ENCODE measurements at places on chromosomes 5 and 9.

DNA sequence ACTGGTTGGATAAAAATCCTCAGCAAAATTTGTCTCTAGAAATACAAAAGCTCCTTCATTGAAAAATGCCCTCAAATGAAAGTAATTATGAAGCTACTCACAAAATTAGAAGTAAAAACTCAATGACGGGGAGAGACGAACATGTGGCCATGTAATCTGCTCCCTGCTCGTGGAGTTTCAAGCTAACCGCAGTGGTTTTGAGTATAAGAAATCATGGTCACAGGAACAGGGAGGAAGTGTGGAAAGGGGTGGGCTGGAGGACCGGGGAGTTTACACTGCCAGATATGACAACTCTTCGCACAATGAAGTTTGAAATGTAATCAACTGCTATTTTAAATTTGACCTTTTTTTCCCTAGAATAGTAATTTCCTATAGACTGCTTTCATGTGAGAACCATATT, 765.4 kb upstream of the DMAC1 start:
- no peak for DNase-seq

DNA sequence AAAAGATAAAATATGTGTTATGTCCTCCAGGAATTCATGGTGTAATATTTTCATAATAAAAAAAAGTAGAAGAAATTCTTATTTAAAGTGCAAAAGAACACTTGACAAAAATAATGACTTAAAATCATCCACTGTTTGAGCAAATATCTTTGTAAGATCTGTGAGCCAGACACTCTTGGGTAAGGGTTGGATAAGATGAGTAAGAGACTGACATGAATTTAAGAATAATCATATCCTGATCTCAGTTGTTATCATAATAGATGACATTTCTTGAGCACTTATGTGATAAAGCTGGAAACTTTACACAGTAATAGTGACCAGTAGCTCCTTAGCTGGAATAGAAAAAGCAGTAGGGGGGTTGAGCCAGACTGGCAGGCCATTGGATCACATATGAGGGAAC, 40.0 kb upstream of the ADRB2 start:
- DNase-seq, result no peak

- DNase-seq, result no peak
These were observed 267.6 kb upstream of the DMRT1 start for GRCh38 chr9:573691-574410.

DNA sequence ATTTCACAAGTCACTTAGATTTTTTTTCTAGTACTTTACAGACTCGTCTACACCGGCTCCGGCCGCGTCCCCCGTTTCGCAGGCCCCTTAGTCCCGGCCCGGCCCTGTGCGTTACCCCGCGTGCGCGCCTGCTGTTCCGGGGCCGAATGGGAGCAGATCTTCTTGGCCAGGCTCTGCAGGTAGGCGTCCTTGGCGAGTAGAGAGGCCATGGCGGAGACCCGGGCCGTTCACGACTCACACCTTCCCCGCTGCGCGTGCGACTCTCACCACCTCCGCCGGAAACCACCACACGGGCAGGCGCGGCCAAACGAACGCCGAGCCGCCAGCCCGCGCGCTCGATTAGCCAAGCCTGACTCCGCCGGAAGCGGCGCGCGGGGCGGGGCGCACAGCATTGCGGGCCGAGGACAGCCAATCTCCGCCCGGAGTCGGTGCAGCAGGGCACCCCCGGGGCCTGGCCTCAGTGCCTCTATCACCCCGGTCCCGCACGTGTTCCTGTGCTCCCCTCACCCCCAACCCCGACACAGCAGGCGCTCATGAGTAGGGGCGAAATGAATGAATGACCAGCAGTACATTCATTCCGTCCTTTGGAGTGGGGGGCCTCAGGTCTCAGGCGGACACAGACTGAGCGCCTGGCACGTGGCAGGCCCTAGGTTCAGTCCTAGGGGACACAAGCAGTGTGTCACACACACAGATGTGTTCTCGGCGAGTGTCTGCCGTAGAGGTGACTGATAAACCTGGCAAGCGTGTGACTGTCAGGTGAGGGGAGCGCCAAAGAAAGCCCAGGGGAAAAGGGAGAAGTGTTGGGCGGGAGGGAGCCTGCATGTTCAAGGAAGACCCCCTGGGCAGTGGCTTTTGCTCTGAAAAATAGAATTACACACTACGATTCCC, at the start of gene SURF6:
Gene SURF6 (minus strand): TSS at position 265 of the 888 bp plus-strand sequence. CDS start 56 bp downstream, at position 209.
- peak; percentile 93 for DNase-seq

DNA sequence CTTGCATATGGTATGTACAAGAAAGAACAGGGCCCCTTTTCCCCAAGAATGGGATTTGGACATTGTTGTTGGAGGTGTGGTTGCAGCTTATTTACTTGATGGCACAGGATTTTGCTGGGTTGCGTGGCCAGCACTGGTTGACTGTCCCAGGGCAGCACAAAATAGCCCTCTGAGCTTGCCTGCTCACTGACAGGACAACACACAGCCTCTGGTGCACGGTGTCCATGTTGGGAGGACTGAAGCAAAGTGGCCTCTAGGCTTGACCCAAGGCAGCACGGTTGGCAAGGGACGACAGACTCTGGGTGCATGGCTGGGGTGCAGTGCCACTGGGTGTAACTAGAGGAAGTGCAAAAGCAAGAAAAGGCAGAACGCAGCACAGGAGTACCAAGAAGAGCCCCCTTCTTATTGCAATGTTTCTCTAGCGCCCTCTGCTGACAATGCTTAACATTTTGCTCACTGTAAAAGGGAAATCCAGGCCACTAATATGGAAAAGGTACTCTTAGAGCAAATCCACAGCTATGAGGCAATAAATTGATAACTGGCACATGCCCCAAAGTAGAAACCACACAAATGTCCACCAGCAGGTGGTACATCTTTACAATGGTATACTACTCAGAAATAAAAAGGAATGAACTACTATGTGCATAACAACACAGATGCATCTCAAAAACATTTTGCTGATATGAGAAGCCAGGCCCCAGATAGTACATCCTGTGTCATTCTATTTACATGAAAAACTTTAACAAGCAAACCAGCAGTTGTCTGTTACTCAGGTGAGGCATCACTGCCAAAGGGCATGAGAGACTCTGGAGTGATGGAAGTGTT, 47.4 kb upstream of the BARX1 start:
- no peak for DNase-seq

- peak; percentile 67 for DNase-seq
These were observed 965 bp downstream of the PTGDS start for GRCh38 chr9:136978073-136978864.

GRCh38 chr5:40551496-40552491, 127.9 kb upstream of the PTGER4 start:
- DNase-seq, result no peak

DNA sequence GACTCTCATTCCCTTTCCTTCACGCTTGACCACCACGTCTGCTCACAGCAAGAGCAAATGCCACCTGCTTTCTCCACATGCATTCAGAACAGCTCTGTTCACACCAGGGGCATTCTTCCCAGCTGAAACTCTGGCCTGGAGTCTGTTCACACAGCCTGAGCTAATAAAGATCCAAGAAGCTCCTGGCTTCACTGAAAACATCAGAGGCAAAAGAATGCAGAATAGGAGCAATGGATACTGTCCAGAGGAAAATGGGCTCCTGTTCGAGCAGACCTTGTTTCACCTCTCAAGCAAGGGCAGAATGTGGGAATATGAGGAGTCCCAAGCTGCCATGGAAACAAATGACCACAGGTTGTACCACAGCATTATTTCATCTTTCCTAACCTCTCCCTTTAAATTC, 402.7 kb upstream of the TNC start:
- no peak for DNase-seq

DNA sequence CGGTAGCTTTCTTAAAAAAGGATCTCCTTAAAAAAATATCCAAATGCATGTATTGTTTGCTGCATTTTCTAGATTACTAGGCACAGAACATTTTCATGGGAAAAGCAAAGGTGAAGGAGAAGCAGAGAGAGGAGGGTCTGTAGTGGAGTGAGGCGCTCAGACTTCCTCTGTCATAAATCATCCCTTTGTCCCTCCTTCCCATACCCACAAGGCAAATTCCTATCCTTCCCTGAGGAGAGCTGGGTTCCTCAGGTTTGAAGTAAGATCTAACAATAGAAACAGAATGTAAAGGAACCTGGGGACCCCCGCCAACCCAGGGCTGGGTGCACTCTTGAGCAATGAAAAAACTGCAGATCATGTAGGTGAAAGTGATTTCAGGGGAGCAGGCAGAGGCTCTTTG, 149.2 kb upstream of the ANKH start:
- no peak for DNase-seq

DNA sequence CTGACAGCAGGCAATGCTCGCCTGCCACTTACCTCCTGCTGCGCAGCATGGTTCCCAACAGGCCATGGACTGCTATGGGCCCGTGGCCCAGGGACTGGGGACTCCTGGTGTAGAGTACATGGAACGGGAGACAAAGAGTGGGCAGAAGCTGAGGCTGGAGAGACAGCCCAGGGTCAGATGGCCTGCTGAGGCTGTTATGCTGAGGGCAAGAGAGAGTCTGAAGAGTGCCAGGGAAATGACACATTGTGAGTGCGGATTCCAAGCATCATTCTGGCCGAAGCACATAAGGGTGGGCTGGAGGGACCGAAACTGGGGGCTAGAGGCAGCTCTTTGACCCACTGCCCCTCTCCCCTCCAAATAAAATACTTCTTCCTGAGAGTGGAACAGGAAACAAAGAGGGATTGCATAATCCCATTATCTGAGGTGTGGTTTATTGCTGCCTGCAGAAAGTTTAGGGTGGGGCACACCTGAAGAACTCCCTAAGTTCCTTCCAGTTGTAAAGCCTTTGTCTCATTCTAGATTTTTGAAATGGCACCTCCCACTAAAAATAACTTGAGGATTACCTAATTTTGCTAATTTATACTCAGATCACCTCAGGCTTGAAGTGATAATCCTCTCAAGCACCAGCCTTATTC, 158.1 kb downstream of the ATP10B start:
- no peak for DNase-seq

- DNase-seq, result no peak
These were observed 36.3 kb upstream of the CTXN3 start for GRCh38 chr5:127612441-127613141.

GRCh38 chr5:56624751-56625150, 190.6 kb upstream of the MAP3K1 start:
- DNase-seq, result no peak

DNA sequence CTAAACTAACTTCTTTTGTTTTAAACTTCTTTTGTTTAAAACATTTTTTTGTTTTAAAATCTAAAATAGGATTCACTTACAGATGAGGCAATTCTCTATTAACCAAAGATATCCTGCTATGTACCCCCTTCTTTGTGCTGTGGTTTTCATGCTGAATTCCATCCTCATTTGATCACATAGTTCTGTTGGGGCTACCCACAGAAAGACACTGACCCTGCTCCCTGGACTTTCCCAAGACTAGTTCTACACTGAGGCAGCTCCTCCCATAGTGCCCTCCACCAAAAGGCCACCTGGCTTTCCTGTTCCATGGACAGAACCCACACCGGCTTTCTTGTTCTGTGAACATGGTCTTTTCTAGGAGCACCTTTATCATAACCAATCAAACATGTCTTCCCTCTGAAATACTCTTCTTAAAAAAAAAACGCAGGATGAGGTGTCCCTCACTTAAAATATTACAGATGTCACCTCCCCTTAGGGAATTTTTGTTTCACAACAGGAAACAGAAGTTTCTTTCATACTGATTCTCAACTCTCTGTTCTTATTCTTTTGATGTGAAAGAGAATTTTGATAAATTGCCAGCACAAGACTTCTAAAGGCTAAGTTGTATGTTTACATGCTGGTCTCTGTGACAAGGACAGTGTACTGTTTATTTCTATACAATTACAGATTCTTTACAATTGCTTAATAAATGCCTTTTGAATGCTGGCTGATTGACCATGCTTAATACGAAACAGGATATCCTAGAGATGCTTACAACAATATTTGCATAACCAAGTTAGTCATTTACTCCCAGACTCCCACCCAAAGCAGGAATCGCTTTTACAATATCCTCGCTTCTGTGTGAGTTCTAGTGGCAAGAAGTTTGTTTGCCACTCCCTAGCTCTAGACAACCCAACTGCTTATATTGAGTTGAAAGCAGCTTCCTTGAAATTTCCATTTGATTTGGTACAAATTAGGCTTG, 300.4 kb downstream of the DTWD2 start:
- no peak for DNase-seq

DNA sequence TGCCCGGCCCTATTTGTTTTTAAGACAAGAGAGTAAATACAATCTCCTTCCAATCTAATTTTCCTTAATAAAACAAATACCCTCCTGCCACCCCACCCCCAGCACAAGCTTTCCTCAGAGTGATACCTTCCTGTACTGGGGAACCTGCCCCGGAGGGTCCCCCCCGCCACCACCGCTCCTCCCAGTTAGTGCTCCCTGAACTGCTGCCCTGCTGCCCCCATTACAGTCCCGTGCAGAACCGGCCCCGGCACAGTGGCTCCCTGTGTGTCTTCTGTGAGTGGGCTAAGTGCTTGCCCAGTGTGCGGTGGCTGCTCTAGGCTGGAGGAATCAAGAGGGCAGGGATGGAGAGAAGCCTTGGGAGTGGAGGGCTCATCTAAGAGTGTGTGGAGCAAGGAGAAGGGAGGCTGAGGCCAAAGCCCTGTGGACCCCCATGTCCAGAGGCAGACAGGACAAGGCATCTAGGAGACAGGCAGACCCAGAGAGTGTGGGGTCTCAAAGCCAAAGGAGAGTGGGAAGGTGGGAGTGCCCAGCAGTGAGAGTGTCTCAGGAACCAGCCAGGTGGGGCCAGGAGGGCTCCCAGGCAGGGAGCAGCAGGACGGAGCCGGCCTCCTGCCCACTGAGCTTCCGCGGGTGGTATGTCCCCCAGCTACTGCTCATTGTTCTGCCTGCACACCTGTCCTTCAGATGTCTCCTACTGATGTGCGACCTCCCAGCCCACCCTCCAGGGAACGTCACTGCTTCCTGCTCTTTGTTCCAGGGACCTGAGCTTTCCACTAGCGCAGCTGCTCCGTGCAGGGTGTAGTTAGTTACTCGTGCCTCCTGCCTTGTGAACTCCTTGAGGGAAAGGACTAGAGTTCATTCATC, 129.0 kb downstream of the DAB2IP start:
- no peak for DNase-seq

- no peak for DNase-seq
These were observed 832.1 kb upstream of the ZNF608 start for GRCh38 chr5:125578551-125578950.

DNA sequence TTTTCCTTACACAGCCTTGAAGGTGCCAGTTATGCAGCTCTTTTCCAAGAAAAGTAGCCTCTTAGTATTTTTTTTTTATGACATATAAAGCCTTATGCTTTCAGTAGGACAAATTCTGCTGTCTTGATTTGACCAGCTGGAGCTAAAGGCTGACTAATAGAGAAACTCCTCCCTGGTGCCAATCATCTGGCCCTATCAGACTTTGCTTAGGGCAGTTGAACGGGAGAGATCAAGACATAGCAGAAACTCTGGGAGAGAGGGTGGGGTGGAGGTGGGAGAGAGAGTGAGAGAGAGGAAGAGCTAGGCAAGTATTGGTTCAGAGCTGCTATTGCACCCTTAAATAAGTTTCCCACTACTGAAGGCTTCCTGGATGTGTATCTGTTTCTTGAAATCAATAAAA, 100.2 kb downstream of the SEC61B start:
- no peak for DNase-seq

- DNase-seq, result no peak
These were observed 745 bp upstream of the CLTA start for GRCh38 chr9:36189976-36190375.

Data from central memory CD4-positive, alpha-beta T cell (primary cell).